Neural crest cell (in vitro differentiated cells): ENCODE measurements at places on chromosomes 7 and 10.

- no peak for DNase-seq
Measured at GRCh38 chr7:105905910-105906568, 29.6 kb upstream of the ATXN7L1 start.

GRCh38 chr10:109971634-109972033, 36.1 kb upstream of the ADD3 start:
- DNase-seq = no peak

DNA sequence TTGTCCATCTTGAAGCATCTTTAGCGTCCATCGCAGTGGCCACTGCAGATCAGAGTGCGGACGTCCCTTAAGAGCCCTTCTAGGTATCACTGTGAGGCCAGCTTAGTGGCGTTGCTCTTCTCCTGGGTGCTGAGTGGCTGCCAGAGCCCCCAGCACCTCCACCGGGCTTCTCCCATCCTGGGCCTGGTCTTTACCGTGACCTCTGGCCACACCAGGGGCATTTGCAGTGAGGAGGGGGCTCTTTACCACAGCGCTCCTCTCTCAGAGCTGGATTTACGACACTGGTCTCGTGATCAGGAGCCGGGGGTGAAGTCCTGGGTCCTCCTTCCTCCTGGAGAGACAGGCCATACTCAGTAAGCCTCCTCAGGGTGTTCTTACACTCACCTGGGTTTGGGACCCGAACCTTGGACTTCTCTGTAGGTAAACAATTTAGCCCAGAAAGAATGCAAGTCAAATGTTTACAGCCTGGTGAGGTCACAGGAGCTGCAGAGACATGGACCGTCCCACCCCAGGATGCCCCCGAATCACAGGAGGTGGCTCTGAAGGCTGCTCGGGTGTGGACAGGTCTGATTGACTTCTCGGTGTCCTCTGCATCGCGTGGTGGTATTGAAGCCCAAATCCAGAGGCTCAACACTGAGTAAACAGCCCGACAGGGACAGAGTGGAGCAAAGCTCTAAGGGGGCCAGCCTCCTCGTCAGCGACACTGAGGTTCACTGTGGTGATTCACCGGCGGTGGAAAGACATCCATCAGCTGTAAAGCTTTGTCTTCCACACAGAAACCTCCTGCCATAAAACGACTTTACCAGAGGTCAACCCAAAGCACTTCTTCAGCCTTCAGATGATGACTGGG, 33.0 kb downstream of the JAKMIP3 start:
- no peak for DNase-seq

- DNase-seq = no peak
Measured at GRCh38 chr10:12730809-12731519, 270.5 kb downstream of the CCDC3 start.

- DNase-seq = no peak
Measured at GRCh38 chr10:128046953-128047290, 79.3 kb downstream of the MKI67 start.

GRCh38 chr10:49760789-49761188, 1.3 kb downstream of the OGDHL start:
- no peak for DNase-seq

DNA sequence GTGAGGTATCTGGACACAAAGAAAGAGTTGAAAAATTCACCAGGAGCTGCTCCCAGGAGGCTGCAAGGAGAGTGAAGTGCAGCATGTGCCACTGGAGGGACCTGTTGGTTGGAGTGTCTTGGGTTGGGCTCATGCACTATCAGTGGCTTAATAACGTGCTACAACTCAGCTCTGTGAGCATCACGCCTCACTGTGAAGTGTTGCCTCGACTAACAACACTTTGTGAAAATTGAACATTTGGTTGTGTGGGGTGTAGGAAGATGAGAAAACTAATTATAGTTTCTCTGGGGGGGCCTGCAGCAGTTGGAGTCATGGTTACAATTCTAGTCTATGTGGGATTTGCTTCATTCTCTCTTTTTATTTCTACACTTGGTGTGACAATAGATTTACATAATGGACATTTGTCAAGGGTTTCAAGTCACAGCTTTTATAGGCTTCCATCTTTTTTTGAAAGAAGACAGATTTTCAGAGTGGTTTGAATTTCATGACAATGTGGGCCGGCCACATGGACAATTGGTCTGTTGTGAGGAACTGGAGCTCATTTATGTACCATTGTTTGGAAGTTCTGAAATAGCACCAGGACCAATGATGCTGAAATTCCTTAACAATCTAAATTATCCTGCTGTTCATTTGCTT, 121.3 kb downstream of the RAMP3 start:
- no peak for DNase-seq

DNA sequence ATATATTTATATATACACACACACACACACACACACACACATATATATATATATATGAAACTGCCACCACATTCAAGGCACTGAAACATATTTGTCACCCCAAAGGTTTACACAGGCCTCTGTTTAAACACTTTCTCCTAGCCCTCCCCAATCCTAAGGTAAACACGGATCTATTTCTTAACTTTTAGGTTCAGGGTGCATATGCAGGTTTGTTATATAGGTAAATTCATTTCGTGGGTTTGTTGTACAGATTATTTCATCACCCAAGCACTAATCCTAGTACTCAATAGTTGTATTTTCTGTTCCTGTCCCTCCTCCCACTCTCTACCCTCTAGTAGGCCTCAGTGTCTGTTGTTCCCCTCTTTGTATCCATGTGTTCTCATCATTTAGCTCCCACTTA, 305.0 kb downstream of the GPR37 start:
- DNase-seq = no peak

- no peak for DNase-seq
Measured at GRCh38 chr10:75032813-75033212, 78.6 kb upstream of the SAMD8 start.

GRCh38 chr10:121194696-121195523, 343.7 kb downstream of the WDR11 start:
- DNase-seq = no peak

DNA sequence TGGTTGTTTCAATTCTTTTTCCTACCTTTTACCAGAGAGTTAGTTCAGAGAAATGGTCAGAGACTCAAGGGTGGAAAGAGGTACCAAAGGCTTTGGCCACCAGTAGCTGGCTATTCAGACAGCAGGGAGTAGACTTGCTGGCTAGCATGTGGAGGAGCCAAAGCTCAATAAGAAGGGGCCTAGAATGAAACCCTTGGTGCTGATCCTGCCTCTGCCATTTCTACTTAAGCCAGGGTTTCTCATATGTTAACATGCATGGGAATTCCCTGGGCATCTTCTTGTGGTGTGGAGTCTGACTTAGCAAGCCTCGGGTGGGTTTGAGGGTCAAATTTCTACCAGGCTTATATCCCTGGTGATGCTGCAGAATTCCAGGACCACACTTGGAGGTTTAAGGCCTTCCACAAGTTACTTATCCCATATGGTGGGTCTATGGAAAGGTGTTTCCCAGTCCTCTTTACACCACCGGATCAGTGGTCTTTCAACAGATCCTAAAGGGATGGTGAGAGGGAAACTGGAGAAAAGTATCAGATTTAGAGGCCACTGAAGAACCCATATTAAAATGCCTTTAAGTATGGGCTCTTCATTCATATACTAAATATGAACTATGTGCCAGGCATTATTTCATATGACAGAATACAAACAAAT, 3.2 kb downstream of the IL6 start:
- no peak for DNase-seq

- DNase-seq = no peak
Measured at GRCh38 chr10:131402771-131403650, 91.5 kb upstream of the TCERG1L start.

DNA sequence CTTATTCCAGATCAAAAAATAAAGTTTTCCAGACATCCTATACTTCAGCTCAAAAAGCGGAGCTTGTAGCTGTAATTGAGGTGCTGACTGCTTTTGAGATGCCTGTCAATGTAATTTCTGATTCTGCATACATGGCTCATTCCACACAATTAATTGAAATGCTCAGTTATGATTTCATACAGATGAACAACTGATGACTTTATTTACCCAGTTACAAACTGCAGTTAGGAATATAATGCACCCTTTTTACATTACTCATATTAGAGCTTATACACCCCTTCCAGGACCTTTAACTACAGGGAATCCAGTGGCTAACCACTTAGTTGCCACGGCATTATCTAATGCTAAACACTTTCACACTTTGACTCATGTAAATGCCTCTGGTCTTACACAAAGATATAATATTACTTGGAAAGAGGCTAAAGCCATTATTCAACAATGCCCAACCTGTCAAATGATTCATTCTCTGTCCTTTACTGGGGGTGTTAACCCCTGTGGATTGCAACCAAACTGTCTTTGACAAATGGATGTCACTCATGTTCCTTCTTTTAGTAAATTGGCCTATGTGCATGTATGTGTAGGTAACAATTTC, 147.3 kb downstream of the ZNF33B start:
- DNase-seq = no peak

DNA sequence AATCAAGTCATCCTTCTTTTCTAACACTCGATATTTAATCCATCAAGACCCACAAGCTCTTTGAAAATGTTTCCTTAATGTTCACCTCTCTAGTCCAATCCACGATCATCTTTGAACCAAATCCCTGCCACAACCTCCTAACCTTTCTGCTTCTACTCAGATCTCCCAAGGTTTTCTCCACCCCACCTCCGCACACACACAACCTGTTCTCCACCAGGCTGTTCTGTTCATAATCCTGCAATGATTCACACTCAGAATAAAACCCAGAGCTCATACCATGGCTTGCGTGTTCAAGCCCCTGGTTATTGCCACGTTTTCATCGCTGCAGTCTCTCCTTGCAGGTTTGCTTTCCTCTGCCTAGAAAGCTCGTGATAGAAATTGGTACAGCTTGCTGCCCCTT, 53.8 kb upstream of the BAMBI start:
- no peak for DNase-seq

GRCh38 chr10:77716458-77717317, 79.1 kb upstream of the KCNMA1 start:
- DNase-seq = no peak

- DNase-seq = no peak
Measured at GRCh38 chr10:104359811-104360210, 6.2 kb downstream of the CFAP58 start.

GRCh38 chr10:69844698-69845097, 43.0 kb downstream of the COL13A1 start:
- no peak for DNase-seq

- no peak for DNase-seq
Measured at GRCh38 chr10:35451151-35452016, 115.1 kb downstream of the CCNY start.

GRCh38 chr10:25261558-25261957, 86.8 kb downstream of the GPR158 start:
- no peak for DNase-seq

- no peak for DNase-seq
Measured at GRCh38 chr7:135831455-135832195, 83.0 kb upstream of the FAM180A start.

DNA sequence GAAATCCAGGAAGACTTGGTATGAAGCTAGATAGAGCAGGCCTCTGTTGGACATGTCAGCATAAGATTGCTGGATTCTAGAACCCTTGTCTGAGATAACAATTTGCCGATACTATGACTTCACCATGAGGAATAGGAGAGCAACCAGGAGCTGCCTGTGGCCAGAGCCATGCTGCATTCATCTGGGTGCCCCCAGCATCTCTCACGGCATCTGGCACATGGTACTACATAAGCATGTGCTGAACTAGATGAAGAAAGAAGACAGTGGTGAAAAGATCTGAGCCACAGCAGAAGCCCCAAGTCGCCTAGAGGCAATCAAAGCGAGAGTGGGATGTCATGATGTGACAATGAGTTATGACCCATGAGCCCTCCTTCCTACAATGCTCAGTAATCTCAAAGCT, 19.5 kb downstream of the GOT1 start:
- DNase-seq = no peak

GRCh38 chr10:124053971-124054370, 39.4 kb downstream of the CHST15 start:
- DNase-seq = no peak

- DNase-seq = no peak
Measured at GRCh38 chr7:27869056-27869455, 129.1 kb downstream of the TAX1BP1 start.

GRCh38 chr7:150323682-150324372, 482 bp upstream of the ACTR3C start:
- no peak for DNase-seq

DNA sequence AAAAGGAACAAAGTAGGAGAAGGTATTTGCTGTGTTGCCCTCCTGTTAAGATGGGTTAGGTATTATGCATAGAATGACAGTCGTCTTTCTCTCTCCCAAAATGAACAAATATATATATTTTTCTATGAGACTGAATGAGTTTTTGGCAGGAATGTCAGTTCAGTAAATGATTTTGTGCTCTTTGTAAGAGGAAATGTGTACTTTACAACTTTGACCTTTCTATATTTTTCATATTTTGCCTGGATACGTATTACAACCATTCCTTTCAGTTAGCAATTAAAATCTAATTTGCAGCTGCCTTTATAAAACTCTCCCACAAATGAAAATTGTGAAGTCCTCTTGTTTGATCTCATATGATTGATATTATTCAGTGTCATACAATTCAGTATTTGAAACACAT, 336.6 kb upstream of the MEOX2 start:
- no peak for DNase-seq

DNA sequence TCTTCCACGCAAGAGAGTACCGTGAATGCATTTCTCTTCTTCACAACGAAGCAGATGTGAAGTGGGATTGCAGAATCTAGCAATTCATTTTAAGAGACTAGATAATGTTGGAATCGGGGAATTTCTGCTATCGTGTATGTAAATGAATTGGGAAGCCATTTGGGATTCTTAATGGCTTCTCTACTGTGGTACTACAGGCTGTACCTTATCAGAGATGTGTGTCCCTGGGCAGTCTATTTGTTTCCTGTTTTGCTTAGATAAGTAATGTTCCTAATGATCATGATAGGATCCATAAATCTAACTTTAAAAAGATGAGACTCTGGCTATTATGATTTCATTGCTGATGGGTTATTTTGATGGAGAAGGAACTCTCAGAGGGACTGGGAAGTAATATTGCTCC, 320.6 kb downstream of the REEP3 start:
- no peak for DNase-seq

- DNase-seq = no peak
Measured at GRCh38 chr10:68594405-68594804, 34.3 kb downstream of the TET1 start.

DNA sequence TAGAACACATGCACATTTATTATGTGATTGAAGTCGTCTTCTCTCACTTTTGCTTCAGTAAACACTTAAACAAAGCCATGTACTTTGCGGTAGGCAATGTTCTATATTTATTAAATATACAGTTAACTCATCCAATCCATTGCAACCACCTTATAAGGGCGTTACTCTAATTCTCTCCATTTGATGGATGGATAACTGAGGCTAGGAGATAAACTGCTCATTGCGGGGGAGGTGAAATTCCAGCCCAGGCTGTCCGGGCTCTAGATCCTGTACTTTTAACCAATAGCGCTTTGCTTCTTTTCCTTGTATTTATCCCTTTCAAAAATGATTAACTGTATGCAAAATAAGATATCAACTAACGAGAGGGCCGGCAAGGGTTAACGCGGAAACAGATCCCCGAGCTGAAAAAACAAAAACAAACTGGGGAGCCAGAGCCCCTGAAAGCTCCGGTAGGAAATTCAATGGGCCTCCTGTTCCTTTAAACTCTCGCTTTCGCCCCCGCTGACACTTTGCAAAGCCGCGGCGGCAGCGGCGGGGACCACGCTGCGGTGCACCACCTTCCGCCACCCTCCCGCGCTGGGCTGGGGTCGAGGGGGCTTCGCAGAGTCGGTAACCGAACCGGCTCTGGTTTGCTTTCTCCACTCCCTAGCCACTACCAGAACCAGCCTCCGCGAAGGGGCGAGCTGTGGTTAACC, 1.0 kb upstream of the PLXDC2 start:
- peak; percentile 39 for DNase-seq

GRCh38 chr10:119976421-119976820, 83.9 kb downstream of the SEC23IP start:
- DNase-seq = no peak
